Breast epithelium (tissue), 4 donors: ENCODE measurements at places on chromosomes 2 and 18. TPM values are rescaled to one million over a fixed set of nuclear protein-coding genes. Genes with fewer than 3 reads are reported as not detected.

GRCh38 chr2:239807568-239807967, 217.6 kb downstream of the NDUFA10 start:
- DNase-seq = peak; percentile 17

- no peak for DNase-seq
Observed at GRCh38 chr2:104875262-104875661, 21.3 kb downstream of the POU3F3 start.

DNA sequence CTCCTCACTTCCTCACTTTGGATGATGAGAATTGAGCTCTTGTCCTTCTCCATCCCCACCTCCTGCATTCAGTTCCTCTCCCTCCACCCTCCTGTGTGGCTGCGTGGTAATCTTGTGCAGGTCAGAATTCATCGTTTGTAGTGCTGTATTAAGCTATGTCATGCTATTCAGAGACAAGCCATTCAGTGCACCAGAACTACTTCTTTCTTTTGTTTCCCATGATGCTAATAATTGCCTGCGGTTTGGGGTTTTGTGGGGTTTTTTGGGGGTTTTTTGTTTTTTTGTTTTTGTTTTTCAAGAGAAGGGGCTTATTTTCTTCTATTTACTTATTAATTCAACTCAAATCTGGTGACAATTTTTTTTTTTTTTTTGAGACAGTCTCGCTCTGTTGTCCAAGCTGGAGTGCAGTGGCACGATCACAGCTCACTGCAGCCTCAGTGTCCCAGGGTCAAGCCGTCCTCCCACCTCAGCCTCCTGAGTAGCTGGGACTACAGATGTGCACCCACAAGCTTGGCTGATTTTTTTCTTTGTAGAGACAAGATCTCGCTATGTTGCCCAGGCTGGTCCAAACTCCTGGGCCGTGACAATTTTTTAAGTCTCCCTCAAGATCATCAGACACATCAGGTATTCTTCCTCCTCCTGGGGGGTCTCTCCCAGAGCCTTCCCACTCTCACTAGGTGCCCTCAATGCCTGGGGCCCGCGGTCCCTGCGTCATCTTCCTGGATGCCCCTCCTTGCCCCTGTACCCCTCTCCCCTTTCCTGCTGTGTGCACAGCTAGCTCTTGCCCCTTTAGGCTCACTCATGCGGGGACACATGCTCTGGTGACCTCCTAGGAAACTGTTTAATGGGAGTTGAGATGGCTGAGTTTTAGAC, 37.8 kb downstream of the MAL start:
- DNase-seq = no peak

GRCh38 chr2:96542357-96542977, 5.9 kb downstream of the ARID5A start:
- DNase-seq = no peak

- no peak for DNase-seq
Observed at GRCh38 chr2:63054841-63055225, 4.2 kb downstream of the OTX1 start.

DNA sequence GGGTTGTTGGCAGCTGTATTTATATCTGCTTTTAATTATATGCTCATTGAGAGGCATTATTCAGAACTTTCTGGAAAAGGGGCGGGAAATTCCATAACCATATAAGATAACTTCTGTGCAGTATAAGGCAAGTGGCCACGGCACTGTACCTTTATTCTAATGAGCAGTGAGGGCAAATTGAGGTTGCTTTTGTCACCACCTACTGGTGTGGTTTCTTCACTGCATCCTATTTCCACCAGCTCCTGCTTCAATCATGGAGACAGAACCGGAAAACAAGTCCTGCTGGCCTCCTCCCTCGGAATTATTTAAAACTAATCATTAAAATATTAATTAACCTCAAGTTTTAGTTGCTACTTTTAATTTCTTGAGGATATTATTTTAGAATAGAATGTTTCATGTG, 759.4 kb downstream of the CBLN2 start:
- DNase-seq = no peak

DNA sequence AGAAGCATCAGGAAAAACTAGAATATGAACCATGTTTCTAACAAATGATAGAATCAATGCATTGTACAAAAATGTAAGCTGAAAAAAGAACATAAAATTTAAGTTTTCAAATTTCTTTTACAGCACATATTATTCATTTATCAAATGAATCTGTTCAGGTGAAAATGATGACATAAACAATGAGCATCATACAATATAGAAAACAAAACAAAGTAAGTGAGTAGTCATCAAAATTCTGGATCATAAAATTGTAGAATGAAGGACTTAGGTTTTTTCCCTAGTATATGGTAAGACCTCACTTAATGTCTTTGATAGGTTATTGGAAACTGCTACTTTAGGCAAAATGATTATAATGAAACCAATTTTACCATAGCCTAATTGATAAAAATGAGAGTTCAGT, 427.0 kb upstream of the KCNH7 start:
- no peak for DNase-seq

GRCh38 chr2:73337828-73338227, 44.5 kb upstream of the EGR4 start:
- no peak for DNase-seq

MTCL1 gene
- 9.1 TPM for total RNA-seq

DNA sequence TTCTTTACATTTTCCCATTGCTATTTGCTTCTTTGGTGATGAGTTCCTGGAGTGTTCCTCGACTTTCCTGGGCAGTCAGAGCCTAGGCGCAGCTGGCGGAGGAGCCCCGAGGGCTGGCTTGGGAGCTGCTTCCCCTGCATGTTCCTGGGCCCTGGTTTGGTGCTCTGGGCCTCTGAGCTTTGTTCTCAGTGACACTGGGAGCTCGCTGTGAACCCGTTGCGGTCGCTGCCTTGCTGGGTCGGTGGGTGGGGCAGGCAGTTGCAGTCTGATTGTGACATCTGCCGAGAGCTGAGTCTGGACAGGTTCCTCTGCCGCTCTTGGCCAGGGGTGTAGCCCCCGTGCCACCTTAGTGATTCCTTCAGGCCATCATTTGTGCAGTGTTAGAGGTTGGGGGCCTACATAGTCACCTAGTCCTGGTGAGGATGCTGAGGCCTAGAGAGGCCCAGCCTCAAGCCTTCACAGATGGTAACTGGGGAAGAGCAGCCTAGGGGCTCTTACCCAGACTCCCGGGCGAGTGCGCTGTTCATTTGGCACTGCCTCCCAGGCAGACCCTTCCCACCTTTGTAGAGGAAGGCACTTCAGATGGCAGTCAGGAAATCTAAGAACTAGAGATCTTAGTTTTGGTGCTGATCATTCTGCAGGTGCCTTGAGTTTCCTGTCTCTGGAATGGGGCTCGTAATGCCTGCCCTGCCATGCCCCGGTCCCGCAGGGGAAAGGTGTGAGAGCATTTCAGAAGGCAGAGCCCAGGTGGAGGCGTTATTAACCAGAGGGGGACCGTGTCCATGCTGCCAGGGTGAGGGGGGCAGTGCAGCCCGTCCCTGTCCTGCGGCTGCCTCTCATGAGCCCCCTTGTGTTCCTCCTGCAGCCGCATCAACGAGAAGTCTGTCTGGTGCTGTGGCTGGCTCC, 8.4 kb downstream of the ASB1 start:
- DNase-seq = no peak

CHST9 gene
- total RNA-seq = 8.5 TPM

DNA sequence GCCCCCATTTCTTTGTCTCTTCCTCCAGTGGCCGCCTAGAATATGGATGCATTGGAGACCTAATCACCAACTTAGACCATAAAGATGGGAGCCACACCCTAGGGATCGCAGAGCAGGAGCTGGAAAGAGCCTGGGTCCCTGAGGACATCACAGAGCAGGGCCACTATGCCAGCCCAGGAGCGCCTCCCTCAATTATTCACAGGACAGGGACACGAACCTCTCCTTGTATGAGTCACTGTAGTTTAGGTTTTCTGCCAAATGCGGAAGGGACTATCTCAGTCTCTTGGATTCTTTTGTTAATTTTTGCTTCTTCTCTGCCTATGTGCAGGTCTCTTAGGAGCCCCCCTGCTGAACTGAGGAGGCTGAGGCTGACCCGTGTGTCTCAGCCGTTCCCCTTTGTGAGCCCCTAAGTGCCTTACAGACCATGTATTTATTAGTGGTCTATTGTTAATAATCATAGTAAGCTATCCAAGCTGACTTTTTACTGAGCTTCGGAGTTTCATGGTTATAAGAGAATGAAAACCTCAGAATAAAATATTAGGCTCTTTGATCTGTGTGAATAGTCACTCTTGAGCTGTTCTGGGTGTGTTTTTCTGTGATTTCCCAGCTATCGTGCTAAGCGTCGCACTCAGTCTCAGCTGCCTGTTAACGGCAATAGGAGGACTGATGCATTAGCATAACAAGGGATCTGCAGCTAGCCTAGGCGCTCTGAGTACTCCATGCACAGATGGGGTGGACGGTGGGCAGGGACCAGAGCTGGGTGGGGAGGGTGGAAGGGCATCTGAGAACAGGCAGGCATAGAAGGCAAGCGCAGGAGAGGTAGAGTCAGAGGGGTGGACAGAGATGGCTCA, 12.7 kb upstream of the PTPN4 start:
- no peak for DNase-seq

CD8B2 gene
- total RNA-seq = 0.29 TPM

DNA sequence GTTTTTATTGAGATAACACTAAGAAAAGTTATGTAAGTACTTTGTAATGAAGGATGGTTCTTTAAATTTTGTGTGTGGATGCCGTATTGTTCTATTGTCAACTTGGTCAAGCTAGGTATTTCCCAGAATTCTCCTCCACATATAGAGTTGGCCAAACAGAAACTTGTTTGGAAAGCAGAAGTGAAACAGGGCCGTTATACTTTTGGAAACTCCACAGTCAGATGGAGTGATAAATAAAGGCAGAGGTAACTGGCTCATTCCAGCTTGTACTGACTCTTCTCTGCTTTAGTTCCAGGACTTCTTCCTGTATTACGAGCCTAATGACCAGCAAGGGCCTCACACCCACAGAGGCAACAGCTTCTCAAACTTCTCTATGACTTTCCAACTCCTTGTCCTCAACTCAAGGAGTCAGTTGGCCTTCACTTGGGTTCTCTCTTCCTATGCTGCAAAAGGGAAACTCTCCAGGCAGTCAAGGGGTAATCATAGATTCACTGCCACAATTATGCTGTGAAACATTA, 16.4 kb upstream of the STARD7 start:
- no peak for DNase-seq

- no peak for DNase-seq
Observed at GRCh38 chr18:5939801-5940667, 44.7 kb upstream of the TMEM200C start.

OR6B2 gene
- not detected for total RNA-seq

- no peak for DNase-seq
Observed at GRCh38 chr2:197838036-197838435, 33.6 kb downstream of the PLCL1 start.

DNA sequence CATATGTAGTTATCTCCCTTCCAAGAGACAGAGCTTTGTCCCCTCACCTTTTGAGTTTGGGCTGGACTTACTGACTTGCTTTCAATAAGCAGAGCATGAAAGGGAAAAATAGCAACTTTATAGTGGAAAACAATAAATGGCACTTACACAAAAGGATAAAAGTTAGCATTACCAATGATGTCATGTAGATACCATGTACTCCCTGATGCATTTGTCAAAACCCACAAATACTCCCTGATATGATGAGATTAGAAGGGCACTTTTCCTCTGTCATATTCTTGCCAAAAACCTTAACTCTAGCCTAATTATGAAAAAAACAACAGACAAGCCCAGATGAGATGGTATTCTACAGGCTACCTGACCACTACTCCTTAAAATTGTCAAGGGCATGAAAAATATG, 16.0 kb downstream of the HIBCH start:
- no peak for DNase-seq

DNA sequence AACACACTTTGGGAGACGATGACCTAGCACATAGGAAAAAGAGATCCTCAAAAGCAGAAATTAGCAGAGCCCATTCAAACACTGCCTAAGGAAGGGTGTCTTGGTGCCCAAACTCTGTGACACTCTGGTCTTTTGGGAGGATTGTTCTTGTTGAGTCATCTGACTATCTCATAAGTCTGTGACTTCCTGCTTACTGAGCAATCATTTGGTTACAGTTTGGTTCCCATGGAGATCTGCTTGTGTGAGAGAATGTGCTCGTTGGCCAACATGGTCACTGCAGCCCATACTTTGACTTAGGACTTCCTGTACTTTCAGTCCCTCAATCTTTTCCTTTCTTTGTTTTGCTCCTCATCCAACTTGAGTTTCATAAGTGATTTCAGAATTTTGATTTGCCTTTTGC, 602.9 kb downstream of the NYAP2 start:
- DNase-seq = no peak

- no peak for DNase-seq
Observed at GRCh38 chr2:217746808-217747207, 256.0 kb downstream of the TNS1 start.

DNA sequence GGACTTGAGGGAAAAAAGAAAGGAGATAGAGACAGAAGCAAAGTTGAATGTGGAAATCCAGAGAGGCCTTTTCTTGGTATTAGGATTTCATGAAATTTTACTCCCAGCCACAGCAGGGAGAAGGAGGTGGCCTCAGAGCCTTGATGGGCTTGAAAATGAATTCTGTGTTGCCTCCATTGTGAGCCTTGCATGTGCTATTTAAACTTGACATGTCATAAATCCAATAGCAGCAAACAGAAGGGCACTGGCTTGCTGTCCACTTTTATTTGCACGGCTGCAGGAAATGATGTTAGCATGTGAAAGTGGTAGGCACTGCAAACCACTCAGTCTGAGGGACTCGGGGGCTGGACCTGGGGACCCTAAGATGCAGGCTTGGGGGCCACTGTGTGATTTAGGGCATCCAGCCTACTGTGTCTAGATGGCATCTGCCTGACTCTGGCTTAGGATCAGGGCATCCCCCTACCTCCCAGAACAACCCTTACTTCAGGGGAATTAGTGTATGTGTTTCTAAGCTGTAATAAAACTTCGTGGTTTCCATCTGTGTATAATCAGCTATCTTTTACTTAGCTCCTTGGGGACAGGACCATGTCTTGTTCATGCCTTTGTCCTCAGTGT, 139.1 kb upstream of the SKOR2 start:
- no peak for DNase-seq

- no peak for DNase-seq
Observed at GRCh38 chr2:24045511-24046508, 1.4 kb downstream of the WDCP start.

GRCh38 chr2:58054264-58054663, 7.7 kb downstream of the VRK2 start:
- no peak for DNase-seq

MARCHF4 gene
- total RNA-seq = not detected

GRCh38 chr2:231039821-231040364, 2.6 kb downstream of the C2orf72 start:
- no peak for DNase-seq

GRCh38 chr2:177553176-177553884, 160.8 kb downstream of the AGPS start:
- no peak for DNase-seq
